ENCODE measurements at places on chromosomes 5 and 9.

- no peak for DNase-seq
These were observed 10.3 kb downstream of the TOR1A start for GRCh38 chr9:129813661-129814060.

DNA sequence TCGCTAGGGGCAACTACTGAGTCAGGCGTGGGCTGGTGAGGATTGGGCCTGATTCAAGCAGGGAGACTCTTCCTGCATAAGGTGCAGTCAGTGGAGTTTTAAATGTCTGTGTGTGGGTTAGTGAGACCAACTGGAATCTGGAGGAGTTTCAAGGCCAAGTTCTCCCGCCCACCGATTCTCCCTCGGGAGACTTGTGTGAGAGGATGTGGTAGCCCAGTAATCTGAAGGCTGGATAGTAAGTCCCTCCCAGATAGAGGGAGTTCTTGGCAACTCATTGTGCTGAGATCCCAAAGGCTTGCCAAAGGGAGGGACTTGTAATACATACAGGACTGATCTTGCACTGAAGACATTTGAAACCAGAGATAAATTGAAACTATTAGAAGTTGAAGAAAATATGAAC is 51.8 kb downstream of the WDR36 start:
- no peak for DNase-seq

DNA sequence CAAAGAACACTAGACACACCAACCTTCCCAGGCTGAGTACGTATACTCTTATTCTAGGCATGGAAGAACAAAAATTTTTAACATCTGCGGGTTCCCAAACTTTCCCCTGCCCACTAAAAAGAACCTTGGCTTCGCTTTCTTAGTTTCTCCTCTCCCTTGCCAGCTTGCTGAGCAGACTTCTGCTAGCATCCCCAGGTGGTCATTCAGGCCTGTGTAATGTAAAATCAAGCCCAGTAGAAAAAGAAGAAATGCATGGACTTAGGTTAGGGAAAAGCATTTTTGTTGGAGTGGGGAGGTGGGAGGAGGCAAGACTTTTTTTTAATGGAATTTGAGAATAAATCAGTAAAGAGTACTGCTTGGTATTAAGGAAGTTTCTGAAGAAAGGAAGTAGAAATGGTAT is 331.0 kb upstream of the TLE4 start:
- no peak for DNase-seq

DNA sequence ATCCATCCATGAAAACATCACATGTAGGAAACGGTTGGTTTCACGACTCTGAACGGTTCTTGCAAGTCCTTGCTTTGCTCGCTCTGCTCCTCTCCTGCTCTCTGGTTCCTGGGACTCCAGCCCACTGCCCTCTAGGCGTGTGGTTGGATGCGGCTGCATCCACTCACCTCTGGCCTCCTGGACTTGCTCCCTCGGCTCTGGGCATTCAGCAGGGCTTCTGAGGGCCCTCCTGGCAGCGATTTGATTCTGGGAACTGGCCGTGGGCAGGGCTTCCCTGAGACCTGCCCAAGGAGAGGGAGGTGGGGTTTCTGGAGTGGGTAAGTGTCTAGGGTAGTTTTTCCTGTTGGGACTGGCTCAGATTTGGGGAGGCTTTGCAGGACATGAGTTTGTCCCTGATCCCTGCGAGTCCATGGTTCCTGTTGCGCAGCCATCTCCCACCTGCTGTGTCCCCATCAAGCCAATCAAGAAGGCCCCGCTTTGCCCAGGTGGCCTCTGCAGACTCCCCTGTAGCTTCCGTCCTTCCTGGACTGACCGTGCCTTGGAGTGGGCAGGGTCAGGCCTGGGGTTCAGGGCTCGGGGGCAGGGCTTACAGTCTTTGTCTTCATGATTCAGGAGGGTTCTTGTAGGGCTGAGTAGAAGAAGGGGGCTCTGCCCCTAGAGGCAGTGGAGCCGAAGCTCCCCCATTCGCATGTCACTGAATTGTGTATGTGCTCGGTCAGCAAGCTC is 192.3 kb downstream of the CACNA1B start:
- no peak for DNase-seq

GRCh38 chr9:134007150-134007549 is 15.0 kb upstream of the VAV2 start:
- DNase-seq = no peak

DNA sequence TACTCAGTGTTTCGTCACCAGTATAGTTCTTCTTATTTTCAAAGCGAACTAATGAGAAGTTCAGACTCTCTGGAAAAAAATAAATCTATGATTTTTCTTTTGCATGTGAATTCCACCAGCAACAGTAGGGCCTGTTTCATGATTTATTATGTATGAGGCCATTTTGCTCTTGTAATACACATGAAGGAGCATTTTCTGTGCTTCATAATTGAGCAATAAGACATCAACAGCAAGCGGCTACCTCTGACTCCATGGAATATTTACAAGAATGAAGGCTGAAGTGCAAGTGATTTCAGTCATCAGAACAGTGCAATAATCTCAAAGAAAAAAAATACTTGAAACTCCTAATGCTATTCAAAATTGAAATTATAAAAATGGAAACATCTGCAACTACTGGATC is 282.9 kb upstream of the EDIL3 start:
- no peak for DNase-seq

DNA sequence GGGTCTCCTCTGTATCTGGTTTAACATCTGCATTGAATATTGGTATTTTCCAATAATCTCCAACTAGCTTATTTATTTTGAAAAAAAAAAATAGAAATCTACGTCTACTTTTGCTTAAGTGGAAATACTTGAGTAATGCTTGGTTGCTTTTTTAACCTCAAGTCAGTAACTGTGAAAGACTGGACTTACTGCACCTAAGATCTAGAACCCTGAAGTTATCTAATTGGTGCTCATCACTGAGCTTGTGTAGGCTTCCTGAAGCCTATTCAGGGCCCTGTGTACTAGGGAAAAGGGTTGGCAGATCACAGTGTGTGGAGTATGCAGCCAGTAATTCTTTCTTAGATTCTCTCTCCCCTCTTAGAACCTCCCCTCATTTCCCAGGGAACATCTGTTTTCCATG is 16.2 kb downstream of the SLC1A1 start:
- DNase-seq = no peak

DNA sequence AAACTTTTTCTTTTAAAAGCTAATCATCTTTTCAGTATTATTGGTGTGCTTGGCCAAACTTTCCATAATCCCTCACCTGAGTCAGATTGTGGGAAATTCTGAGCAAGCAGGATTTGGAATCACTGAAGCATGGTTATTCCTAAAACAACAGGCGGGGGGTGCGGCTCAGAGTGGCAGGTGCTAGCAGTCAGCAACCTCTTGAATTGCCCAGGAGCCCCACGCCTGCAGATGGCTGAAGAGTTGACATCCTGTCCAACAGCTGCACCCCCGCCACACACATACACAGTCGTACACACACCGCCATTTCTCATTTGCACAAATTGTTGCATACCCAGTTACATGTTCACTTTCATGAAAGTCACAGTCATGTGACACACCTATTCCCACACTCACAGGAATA is 96.6 kb downstream of the LHX2 start:
- no peak for DNase-seq

- DNase-seq = no peak
These were observed 2.7 kb upstream of the CXXC5 start for GRCh38 chr5:139645430-139645871.

GRCh38 chr5:1247811-1248210 is 22.6 kb downstream of the SLC6A18 start:
- no peak for DNase-seq

Data from esophagus squamous epithelium (tissue), 5 donors.